ENCODE measurements at places on chromosomes 13 and 19.

DNA sequence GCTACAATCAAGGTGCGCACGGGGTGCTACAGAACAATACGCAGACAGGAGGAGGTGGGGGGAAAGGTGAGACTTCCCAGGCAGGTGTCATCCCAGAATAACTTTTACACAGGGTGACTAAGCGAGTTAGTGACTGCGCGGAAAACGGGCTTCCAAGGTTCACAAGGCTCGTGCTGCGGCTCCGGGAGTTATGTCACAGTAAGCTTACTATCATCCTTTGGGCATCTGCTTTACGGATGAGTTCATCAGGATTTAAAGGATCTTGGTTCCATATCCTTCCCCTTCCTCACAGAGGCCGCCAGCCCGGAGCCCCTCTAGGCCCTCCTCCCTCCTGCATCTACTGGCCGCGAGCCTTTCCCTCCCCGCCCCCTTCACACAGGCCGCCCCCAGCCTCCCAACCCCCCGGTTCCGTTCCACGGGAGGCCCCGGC lies 474 bp upstream of the IFT88 start:
- no peak for DNase-seq

DNA sequence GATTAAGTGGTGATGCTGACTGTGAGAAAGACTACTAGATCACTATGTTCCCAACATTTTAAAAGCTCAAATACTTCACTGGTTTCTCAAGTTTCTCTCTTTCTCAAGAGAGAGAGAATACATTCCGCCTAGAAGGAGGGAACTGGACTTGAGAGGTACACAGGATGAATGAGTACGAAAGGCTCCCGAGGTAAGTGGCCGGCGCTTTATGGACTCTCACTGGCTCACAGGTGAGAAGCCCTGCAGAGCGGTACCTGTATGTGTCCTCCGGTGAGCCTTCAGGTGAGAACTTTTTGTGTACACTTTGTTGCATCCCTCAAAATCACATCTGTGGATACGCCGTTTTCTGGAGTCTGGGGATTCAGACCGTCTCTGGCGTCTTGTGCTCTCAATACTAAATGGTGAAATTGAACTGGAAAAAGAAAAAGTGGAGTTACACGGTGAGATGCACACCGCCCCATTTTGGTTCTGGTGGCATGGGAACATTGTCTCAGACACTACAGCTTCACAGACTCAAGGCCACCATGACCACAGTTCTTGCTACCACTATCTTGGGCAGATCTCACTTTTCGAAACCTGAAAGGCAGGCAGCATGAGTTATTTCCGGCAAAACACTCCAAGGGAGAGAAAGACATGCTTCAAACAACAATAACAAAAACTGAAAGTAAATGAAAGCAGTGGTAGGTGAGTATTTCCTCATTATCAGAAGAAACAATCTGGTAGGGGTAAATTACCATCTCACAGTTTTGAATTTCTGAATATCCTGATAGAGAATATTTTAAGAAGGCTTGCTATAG lies 418.9 kb downstream of the KLF12 start:
- DNase-seq: no peak

GRCh38 chr13:78323040-78323439 lies 280.3 kb downstream of the POU4F1 start:
- DNase-seq: no peak

GRCh38 chr13:71681901-71682613 lies 184.9 kb downstream of the DACH1 start:
- DNase-seq: no peak

- no peak for DNase-seq
Measured at GRCh38 chr13:113535381-113535781, 44.9 kb upstream of the DCUN1D2 start.

Data from Right ventricle myocardium superior (tissue), 1 donor.